ENCODE measurements at places on chromosomes 1 and 21.

DNA sequence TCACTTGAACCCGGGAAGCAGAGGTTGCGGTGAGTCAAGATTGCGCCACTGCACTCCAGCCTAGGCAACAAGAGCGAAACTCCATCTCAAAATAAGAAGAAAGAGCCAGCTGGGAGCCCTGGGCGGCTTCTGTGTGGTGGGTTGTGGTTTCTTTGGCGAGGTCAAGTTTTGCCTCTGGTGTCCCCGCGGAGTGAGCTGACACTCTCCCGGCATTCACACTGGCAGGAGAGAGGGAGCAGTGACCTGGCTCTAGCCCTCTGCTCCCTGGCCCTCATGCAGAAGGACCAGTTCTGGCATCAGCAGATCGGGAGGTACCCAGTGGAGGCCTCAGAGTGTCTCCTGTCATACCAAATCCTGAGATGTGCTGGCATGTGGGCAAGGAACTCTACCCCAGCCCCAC is 81.0 kb upstream of the VAMP3 start:
- no peak for DNase-seq

GRCh38 chr1:65077369-65077768 is 70.6 kb upstream of the AK4 start:
- DNase-seq: no peak

GRCh38 chr1:28302247-28302646 is 26.6 kb upstream of the MED18 start:
- no peak for DNase-seq

DNA sequence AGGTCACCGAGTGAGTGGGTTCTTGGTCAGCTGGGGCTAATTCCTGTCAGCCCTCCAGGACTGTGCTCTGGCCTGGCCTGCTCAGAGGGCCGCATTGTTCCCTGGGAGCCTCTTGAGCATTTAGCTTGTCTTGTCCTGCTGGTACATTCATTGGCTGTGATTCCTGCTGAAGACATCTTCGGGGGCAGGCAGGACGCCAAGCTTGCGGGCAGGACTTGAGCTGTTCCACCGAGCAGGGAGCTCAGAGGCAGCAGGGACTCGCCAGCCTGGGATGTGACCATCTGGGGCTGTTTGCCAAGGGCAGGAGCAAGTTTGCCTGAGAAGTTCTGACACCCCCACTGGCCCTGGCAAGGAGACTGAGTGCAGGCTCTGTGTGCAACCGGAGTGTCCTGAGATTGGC is 7.0 kb upstream of the SLC26A9 start:
- no peak for DNase-seq

DNA sequence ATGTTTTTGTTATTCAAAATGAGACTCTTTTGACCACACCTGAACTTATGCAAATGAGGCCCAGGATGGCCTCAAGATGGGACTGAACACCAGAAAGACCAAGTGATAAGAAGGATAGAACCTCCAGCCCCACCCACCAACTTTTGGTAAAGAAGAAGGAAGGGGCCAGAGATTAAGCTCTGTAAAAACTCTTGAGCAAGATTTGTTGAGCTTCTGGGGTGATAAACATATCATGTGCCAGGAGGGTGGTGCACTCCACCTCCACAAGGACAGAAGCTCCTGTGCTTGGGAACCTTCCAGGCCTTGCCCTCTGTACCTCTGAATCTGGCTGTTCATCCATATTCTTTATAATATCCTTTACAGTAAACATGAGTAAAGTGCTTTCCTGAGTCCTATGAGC is 5.3 kb downstream of the RSPH1 start:
- DNase-seq: no peak

DNA sequence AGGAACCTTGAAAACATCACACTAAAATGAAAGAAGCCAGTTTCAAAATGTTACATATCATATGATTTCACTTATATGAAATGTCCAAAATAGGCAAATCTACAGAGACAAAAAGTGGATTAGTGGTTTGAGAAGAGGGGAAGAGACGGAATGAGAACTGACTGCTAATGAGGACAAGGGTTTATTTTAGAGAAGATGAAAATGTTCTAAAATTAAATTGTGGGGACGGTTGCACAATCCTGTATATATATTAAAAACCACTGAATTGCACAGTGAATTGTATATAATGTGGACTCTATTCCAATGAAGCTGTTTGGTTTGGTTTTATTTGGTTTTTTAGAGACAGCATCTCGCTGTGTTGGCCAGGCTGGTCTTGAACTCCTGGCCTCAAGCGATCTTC is 35.6 kb downstream of the PRPF38A start:
- no peak for DNase-seq

GRCh38 chr1:55476445-55477015 is 261.4 kb upstream of the USP24 start:
- no peak for DNase-seq

DNA sequence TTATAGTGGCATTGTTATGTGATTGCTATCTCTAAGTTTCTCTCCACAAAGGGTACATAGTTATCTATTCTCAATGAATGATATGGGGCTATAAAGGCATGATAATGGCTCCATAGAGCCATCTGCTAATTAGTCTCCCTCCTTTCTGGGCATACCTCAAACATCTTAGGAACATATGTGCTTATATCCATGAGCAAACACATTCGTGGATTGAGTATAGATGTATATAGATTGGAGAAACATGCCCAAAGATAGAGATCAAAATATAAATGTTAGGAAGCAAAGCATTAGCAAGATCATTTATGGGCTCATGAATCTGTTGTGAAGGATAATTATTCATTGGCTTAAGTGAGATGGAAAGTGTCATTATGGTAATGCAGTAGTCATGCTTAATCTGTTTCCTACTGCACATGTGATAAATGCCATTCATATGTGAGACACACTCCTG is 155.8 kb upstream of the UBE2U start:
- DNase-seq: no peak

- no peak for DNase-seq
These were observed 1.6 kb downstream of the EPS8L3 start for GRCh38 chr1:109762039-109762585.

DNA sequence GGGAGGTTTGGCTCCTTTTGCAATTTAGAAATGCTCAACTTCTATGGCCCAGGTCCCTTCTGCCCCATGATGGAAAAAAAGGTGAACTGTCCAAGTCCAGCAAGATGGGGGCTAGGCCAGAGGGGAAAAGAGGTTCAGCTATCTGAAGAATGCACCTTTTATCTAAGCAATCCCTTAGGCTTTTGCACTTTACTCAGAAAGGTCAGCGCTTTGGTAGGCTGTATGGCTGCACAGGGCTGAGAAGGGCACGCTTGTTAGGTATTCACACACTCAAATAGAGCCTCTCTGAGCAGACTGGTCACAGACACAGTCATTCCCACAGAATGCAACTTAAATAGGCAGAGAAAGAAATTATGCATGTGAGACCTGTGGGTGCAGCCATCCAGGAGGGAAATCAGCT is 31.0 kb downstream of the KANK4 start:
- peak; percentile 66 for DNase-seq

DNA sequence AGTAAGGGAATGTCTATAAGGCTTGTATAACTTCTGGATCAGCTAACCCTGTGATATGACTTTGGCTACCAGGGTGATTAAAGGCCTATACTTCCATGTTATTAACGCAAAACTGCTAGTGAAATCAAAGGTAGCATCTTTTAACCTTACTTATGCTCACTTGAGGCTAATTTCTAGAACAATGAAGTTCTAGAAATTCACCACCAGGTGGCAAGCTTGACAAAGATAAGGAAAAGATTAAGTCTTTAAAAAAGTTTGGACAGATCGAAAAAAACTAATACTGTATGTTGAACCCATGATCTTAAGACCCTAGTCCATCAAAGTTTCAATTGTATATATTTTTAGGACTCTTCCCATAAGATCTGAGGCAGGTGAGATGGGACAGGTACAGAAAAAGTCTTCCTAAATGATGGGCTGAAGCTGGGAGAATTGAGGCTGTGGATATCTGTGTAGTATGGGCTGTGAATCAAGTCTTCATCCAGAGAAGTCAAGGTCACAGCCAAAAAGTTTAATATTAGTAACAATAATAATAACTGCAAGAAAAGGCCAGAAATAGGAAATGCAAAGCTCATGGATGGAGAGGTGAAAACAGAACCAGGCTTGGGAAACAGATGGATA is 18.8 kb downstream of the KYAT3 start:
- DNase-seq: no peak

DNA sequence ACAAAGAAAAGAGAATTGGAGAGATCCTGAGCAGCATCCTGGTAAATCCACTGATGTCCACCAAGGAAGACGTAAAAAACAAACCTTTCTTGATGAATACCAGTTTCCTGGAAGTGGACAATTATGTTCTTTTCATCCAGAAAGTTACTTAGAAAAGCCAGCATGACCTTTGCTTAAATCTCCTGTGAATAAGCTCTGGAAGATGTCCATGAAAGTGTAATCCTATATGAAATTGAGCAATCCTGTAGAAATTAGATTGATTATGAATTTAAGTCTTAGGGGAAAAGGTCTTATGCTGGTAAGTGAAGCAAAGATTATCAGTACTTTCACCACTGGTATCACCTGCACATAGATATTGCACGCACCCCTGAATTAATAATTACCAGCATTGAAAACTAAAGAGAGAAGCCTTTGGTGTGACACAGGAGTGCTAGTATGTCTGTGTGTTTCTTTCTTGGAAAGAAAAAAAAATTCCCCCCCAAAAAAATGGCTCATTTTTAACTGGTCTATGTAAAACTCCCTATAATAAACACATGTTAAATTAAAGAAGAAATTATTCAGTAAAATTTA is 164.5 kb upstream of the LHX8 start:
- DNase-seq: no peak

DNA sequence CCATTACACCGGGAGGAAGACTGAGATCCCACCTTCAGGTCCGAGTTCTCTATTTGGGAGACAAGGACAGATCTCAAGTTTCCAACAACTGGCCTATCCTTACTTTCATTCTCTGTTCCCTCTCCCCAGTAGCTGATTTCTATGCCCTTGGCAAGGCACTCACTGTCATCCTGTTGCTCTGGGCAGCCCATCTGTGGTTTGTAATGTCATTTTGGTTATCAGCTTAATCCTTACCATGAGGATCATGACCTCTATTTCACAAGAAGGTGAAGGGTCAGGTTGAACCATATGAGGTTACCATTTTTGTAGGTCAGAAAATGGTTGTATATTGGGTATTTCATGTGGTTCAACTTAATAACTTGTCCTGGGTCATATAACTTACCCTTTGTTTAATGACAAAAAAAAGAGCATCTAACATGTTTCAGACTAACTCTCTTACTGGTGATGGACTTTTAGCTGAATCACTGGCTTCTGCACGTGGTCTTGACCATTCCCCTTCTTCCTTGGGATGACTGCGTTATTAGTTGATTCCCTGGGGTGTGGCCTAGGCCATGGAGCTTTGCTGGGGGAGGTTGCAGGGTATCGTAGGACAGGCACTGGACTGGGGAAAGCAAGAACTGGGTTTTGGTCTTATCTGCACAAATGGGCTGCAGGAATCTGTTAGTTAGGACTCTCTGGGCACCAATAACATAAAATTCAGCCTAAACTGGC is 120.2 kb downstream of the ACTL8 start:
- no peak for DNase-seq

- no peak for DNase-seq
These were observed 44.6 kb downstream of the MIGA1 start for GRCh38 chr1:77824079-77824478.

GRCh38 chr1:180672505-180672904 is 40.7 kb downstream of the XPR1 start:
- DNase-seq: no peak

- no peak for DNase-seq
These were observed 1.2 kb downstream of the HJV start for GRCh38 chr1:146020058-146021049.

DNA sequence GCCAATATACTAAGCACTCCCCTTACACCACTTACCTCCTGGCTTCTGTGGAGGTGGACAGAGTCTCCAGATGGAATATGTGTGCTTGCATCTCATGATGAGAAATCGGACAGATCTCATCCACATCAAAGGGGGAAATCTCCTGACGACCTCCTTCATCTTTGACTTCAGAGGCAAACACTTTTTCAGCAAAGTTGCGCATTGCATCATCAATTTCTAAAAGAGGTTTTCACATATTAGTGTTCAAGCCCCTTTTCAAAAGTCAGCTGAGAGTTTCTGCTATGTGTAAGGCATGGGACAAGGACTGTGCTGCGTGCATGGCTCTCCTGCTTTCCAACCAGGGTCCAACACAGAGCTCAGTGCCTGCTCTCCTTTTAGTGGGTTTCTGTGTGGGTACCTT is 6.8 kb downstream of the AMPD1 start:
- no peak for DNase-seq

DNA sequence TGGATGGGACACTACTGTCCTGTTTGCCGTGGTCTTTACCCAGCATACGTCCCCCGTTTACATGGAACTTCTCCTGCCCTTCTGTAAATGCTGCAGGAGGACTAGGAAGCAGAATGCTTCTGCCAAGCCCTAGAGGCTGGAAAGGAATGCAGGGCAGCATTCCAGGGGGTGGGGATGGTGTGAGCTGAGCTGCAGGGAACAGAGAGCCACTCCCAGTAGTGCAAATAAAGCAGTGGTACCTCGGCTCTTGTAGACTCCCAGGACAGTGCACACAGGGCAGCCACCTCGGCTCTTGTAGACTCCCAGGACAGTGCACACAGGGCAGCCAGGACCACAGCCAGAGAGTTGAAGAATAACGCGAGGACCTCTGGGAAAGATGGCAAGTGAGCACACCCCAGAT is 35.4 kb downstream of the PTPRU start:
- peak; percentile 78 for DNase-seq

- no peak for DNase-seq
These were observed 242.2 kb downstream of the PTPRC start for GRCh38 chr1:198880818-198881597.

DNA sequence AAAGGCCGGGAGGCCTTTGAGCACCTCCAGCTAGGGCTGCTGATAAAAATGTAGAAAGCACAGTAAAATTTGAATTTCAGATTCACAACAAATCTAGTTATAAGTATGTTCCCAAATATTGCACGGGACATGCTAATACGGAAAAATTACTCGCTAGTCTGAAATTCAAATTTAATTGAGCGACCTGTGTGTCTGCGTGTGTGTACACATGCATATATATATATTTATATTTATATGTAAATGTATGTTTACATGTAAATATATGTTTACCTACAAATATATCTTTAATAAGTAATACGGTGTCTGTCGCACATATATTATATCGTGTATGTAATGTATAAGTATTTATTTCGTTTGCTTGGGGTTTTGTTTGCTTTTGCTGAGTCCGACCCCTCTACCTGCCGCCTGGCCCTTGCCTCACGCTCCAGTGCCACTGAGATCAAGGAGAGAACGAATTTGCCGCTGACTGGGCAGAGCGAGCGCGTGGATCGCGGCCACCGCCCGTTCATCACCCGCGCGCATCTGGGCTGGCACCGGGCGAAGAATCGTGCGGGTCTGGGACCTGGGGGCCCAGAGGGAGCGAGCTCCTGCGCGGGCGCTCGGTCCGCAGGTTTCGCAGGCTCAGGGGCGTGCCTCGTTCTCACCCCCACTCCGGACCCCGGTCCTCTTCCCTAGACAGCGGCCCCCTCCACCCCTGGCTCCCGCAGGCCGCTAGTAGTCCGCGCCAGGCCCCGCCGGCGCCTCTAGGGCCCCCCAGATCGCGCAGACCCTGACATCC is 534 bp upstream of the WRAP73 start:
- DNase-seq: no peak

GRCh38 chr1:230681599-230681998 is 32.3 kb downstream of the AGT start:
- no peak for DNase-seq

GRCh38 chr1:39877980-39878956 is 5.0 kb downstream of the TRIT1 start:
- no peak for DNase-seq

GRCh38 chr21:37378700-37379139 is 12.1 kb downstream of the DYRK1A start:
- no peak for DNase-seq
